ENCODE measurements at places on chromosomes 11 and 22.

DNA sequence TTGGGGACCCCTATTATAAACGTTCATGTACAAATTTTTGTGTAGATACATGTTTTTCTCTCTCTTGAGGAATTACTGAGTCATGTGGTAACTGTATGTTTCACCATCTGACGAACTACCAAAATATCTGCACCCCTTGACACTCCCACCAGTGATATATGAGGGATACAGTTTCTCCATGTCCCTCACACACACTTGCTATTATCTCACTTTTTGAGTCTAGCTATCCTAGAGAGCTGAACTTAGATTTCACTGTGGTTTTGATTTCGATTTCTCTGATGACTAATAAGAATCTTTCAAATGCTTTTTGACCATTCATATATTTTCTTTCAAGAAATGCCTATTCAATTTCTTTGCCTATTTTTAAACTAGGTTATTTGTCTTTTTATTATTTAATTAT, 200.2 kb downstream of the PGR start:
- DNase-seq = no peak

DNA sequence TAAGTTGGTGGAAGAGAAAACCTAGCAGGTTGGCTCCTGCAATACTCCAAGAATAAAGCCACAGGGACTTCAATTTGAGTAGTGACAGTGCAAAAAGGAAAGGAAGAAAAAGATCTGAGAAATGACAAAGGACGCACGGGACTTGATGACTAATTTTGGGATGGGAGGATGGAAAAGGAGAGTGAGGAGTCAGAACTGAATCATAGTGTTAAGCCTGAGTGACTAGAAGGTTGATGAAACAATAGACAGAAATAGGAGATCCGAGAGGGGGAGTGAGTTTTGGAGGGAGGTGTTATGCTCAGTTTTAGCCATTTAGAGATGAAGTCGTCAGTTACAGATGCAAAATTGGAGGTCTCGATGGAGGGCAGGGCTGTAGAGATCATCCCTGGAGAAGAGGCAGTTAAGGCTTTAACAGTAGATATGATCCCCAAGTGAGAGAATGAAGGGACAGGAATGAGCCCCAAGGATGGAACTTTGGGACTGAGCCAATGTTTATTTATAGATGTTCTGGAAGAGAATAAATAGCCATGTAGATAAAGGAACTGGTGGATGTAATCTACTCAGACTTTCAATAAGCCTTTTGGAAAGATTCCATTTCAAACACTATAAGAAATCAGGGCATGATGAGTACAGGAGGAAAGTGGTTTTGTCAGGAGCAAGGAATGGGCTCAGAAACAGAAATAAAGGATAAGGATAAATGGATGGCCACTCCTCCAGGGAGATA, 108.9 kb upstream of the NCAM1 start:
- no peak for DNase-seq

DNA sequence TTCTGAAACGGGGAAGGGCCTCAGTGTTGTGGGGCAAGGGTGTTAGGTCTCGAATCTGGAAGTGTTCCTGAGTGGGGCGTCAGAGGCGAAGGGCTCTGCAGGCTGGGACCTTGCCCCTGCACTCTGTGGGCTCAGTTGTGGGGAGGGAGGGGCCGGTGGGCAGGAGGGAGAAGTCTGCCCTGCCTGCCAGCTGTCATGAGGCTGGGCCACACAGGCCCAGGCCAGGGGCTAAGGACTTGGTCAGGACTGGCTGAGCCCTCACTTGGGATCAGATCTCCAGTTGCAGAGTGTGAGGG, at the start of gene CRACR2B:
Gene CRACR2B, plus strand, starts transcription at position 23 of the 296 bp plus-strand sequence. CDS start 689 bp downstream, outside the sequence.
- no peak for DNase-seq

GRCh38 chr22:35611891-35612576, 5.1 kb downstream of the MB start:
- no peak for DNase-seq

Measured in muscle of back (tissue), 13 donors.